ENCODE measurements at places on chromosomes 3 and 15.

DNA sequence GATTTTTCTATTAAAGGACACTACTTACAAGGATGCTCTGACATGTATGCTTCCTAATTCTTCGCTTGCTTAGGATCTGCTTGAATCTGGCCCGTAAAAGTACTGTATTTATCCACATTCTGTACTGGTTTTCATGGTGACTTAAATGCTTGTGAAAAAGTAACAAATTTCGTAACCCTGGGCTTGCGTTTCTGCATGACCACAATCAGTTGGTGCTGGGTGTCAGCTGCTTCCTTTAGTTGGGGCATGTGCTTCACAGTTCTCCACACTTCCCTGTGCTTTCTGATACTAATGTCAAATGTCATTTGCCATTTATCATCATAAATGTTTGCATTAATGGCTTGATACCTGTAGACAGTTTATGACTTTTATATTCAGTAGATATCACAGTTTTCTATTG lies 218.4 kb upstream of the MLF1 start:
- peak; percentile 52 for DNase-seq

GRCh38 chr15:29449136-29449535 lies 179.5 kb upstream of the NSMCE3 start:
- DNase-seq, result no peak

DNA sequence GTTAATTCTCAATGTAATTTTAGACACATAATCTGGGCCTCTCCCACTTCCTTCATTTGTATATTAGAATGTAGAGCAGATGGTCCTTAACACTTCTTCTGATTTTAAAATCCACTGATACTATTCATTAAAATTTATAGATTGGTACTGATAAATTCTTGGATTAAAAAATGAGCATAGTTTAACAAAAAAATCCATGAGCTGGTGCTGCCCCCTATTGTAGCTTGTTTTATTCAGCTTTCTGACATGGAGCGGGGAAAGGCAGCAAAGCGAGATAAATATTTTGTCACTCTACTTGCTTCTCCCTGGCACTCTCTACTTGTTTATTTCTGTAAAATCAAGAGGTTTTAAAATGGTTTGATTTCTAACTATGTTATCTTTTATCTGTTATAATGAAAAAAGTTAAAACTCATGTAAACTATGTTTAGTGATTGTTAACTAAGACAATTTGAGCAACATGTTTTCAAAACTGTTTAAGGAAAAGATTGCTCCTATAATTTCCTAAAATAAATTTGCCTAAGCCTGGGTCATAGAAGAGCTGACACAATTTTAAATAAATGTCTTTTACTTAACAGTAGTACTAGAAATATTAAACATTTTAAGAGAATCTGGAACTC lies 26.5 kb upstream of the PLOD2 start:
- DNase-seq, result peak; percentile 69

- DNase-seq, result peak; percentile 62
These were observed 48.0 kb downstream of the B3GNT5 start for GRCh38 chr3:183300996-183301562.

DNA sequence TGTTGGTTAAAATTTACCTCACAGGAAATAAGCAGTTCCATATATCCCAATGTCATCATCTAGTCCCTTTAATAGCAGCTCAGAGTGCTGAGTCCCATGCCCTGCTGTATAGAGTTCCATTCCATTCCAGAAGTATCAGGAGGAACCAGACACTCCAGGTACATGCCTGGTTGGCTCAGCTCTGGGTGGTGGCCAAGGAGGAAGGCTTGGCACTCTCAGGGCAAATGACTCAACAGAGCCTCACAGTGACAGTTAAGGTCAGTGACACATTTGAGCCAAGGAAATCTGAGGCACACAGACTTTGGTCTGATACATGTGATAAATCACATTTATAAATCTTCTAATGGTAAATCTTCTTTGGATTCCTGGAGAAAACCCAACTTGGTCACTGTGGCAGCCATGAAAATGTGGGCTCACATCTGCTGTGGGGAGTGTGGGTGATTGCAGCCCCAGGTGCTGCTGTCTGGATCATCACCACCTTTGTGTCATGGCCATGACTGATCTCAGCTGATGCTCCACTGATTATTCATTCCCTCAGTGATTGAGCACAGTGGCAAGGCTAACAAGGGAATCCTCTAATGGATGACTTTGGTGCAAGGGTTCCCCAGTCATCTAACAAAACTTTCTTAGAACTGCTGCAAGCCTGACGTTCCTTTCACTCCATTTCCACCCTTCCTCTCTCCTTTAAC lies 9.3 kb downstream of the HHLA2 start:
- no peak for DNase-seq

GRCh38 chr3:22937536-22937935 lies 265.6 kb upstream of the UBE2E2 start:
- DNase-seq, result peak; percentile 26

- DNase-seq, result peak; percentile 98
These were observed 1.3 kb upstream of the TWF2 start for GRCh38 chr3:52240059-52240885.

- DNase-seq, result no peak
These were observed 92.9 kb upstream of the TNIK start for GRCh38 chr3:171553086-171553485.

DNA sequence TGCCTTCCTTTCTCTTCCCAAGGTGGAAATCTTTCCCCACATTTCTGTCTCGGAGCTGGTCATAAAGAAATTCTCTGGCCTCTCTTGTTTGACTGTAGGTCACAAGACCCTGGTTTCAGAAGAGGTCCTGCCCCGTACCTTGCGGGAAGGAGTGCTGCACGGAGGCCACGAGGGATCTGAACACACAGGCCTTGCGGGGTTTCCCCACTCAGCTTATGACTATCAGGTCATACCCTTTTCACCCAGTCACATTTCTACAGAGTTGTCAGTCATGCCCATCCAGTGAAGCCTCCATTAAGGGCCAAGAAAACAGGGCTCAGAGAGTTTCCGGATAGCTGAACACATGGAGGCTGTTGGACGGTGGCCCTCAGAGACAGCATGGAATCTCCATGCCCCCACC lies 54.7 kb upstream of the ATP13A3 start:
- DNase-seq, result no peak

DNA sequence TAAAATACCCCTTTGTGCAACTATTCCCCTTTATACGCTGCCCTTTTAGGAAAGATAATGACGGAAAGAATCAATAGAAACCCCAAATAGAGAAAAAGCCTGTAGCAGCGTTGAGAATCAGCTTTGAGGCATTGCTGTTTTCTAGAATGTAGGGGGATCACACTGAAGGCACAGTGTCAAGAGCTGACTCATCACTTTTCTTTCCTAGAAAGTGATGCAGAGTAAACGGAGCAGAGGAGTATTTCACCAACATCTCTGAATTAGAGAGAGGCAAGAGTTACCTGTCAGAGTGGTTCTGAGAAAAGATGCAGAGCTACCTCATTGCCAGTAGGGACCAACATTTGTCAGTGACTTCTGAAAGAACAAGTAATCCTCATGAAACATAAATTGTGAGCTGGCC lies 269.8 kb upstream of the TMC3 start:
- DNase-seq, result no peak

- DNase-seq, result no peak
These were observed 9.0 kb downstream of the FGD5 start for GRCh38 chr3:14827776-14828175.

DNA sequence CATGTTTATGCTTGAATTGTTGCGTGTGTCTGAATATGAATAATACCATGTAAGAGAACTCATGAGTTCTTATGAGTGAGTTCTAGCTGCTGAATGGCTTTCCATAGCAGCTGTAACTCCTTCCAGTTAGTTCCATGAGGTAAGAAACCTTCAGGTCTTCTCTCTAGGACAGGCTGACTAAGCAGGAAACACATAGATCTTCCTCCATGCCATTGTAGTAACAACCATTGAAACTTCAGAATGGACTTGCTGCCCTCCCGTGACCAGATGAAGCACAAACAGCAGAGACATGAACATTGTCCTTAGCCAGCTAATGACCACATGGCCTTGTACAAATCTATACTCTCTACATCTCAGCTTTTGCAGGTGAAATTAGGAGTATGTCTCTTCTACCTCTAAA lies 200.0 kb downstream of the ZNF385D start:
- DNase-seq, result peak; percentile 9

GRCh38 chr3:5698851-5699250 lies 511.3 kb downstream of the EDEM1 start:
- no peak for DNase-seq

- DNase-seq, result peak; percentile 45
These were observed 376.3 kb downstream of the GAP43 start for GRCh38 chr3:115999613-116000012.

DNA sequence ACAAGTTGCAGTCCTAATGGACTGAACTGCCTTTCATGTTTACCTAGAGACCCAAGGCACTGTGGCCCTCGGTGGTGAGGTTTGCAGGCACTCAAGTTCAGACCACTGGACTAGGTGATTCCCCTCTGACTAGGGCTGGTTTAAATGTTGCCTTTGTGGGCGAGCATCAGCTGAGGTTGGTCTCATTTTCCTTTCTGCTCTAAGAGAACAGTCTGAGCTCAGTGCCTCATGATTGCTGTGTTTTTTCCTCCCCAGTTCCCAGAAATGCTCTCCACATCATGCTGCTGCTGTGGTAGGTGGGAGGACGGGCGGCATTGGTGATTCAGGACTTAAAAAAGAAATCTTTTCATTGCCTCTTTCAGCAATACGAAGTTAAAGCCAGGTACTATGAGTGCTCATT lies 237.2 kb downstream of the MBNL1 start:
- DNase-seq, result no peak

DNA sequence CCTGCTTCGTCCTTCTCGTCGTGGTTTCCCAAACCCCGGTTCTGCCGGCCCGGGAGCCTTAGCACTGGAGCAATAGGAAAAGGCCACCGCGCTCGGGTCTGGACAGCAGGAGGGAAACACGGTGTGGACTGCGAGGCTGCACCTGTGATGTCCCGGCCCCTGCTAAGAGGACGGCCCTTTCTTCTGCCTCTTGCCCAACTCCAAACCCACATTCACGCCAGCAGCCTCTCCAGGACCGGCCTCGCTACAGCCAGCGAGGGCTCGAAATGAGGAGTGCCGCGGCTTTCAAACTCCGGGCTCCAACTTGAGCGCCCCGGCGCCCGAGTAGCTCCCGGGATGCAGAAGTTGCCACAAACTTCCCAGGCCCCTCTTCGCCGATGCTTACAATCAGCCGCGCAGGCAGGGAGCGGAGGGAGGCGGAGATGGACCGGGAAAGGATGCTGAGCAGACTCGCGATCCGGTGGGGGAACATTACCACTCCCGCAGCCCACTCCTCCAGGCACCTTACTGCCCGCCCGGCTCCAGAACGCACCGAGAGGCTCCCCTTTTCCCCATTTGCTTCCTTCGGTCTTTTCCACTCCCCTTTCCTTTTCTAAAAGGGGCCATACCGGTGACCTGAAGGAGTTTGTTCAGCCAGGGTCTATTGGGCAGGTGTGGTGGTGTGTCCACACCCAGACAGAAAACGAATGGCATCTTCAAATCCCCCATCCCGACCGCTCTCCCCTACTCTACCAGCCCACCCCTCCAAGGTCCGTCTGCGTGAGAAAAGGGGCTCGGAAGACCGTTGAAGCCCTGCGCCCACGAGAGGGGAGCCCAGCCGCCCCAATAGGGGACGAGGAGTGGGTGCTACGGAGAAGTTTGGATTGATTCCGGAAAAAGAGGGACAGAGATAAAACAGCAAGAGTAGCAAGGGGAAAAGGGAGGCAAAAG lies 18.8 kb upstream of the SATB1 start:
- DNase-seq, result no peak

DNA sequence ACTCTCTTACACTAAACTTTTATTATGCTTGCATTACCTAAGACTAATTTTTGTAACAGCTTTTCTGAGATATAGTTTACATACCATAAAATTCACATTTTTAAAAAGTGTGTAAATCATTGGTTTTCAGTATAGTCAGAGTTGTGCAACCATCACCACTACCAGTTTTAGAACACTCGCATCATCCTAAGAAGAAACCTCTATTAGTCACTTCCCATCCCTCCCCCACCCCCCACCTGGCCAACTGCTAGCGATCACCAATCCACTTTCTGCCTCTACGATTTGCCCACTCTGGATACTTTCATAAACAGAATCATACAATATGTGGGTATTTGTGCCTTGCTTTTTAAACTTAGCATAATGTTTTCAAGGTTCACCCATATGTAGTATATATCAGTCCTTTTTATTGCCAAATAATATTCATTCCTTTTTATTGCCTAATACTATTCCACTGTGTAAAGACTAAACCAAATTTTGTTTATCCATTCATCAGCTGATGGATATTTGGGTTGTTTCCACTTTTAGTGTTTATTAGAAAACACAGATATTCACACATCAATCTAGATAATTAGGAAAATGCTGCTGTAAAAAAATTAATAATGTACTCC lies 23.0 kb downstream of the UBP1 start:
- peak; percentile 65 for DNase-seq

- no peak for DNase-seq
These were observed 59.3 kb downstream of the NR1D2 start for GRCh38 chr3:24004171-24004938.

GRCh38 chr3:143888166-143888565 lies 39.9 kb upstream of the SLC9A9 start:
- DNase-seq, result no peak

DNA sequence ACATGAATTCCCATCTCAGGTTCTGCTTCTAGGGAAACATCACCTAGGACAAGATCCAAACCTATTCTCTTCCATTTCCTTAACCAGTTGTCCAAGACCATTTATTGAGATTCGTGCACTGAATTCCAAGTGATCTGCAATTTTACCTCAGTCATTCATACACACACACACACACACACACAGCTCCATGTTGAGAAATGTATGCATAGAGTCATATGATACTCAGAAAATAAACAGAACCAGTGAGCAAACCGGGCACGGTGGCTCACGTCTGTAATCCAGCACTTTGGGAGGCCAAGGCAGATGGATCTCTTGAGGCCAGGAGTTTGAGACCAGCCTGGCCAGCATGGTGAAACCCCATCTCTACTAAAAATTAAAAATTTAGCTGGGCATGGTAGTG lies 6.1 kb upstream of the KPNA1 start:
- DNase-seq, result peak; percentile 66

- no peak for DNase-seq
These were observed 38.1 kb downstream of the FOXL2 start for GRCh38 chr3:138908846-138909245.

DNA sequence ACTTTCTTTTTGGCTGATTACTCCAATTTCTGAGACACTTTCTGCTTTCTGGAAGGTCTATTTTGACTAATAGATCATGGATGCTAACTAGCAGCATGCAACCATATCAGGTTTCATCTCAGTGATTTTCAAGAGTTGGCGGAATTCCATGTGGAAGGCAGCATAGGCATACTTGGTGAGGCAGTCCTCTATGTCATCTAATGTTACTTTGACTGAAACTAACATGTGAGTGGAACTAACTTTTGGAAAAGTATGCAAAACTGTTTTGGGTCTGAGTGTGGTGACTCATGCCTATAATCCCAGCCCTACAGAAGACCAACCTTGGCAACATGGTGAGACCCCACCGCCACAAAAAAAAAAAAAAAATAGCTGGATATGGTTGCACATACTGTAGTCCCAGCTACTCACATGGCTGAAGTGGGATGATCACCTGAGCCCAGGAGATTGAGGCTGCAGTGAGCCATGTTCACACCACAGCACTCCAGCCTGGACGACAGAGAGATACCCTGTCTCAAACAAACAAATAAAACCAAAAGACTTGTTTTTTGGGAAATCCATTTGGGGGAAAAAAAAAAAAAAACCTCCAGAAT lies 1033.7 kb downstream of the ROBO1 start:
- peak; percentile 88 for DNase-seq

- DNase-seq, result no peak
These were observed 202.0 kb upstream of the VEPH1 start for GRCh38 chr3:157705258-157705657.
